ENCODE measurements at places on chromosomes 1 and 21.
A peak's percentile ranks its signal among the peaks of the same experiment; 100 is the strongest.

DNA sequence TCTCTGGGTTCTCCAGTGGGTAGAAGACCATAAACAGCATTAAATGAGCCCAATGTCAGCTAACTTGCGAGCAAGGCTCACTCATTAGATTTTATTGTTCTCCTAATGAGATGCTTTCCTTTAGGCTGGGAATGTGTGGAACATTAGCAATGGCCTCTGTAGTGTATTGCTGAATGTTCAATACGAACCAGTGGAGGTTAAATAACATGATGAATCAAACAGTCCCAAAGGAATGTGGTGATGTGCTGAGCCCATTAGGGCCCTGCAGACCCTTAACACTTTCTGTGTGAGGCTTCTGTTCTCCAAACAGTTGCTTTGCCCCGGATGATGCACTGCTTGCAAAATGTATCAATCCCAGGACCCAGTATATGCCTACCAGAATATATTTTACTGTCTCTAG, 225.5 kb downstream of the ATG4C start:
- DNase-seq: no peak

DNA sequence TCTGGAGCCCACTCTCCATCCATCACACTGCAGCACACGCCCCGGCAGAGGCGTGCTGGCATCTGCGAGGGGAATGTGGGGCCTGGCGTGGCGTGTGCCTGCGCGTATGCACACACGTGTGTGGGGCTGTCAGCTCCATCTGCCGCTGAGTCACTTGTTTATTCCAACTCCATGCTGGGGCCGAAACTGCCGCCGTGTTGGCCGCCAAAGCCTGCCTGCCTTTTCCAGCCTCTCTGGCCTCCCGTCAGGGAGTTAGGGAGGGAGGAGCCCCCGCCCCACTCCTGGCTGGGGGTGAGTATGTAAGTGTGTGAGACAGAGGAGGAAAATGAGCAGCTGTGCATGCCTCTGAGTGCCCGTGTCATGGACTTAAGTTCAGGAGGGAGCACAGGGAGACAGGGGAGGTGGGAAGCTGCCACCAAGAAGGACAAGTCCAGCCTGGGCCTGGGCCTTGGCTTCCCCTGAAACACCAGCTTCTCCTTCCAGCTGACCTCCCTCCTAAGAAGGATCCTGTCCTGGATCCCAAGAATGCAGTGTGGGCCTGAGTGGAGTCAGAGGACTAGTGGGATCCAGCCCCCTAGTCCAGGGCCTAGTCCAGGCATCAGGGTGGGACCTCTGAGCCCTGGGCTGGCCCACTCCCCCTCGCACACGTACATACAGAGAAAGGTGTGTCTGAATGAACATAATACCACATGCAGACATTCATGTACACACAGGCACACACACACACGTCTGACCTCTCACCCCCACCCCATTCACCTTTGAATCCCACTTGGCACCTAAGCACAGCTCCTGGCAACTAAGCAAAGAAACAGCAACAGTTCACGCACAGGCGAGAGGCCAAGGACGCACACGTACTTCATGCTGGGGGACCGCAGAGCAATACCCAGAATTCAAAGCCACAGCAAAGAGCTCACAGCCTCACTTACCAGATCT, 24.7 kb downstream of the MEF2D start:
- DNase-seq: peak; percentile 47

GRCh38 chr1:247330548-247331171, 1.0 kb downstream of the ZNF496 start:
- no peak for DNase-seq

DNA sequence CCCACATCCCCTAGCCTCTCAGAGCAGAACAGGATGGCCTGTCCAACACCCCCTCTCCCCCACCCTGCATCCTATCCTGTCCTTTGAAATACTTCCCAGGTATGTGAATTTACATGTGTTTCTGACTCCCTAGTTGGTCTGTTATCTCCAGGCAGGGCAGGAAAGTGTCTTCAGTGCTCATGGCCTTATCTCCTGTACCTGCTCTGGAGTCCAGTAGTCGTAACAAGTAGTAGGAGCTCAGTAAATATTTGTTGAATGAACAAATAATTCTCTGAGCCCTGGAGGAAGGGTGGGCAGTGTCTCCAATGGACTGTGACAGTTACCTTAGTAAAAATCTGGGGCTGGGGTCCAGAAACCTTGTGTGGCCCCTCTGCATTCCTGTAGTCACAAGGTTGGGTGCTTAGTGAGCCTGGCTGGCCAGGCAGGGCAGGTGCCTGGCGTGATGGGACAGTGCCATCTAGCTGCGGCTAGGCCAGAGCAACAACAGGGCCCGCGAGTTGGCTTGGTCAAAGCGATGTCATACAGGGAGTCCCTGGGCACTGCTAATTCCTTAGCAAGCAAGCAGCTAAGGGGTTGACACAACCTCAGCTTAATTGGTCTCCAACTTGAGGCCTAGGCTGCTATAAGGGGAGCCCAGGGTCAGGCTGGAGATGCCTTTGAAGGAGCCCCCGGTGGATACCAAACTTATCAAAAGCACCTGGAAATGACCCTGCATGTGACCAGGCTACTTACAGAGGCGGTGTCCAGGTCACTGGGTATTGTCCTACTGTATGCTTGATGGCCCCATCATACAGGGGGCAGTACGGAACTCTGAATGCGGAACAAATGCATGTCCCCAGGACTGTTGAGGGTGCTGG, 89.0 kb upstream of the PPM1J start:
- peak; percentile 27 for DNase-seq

DNA sequence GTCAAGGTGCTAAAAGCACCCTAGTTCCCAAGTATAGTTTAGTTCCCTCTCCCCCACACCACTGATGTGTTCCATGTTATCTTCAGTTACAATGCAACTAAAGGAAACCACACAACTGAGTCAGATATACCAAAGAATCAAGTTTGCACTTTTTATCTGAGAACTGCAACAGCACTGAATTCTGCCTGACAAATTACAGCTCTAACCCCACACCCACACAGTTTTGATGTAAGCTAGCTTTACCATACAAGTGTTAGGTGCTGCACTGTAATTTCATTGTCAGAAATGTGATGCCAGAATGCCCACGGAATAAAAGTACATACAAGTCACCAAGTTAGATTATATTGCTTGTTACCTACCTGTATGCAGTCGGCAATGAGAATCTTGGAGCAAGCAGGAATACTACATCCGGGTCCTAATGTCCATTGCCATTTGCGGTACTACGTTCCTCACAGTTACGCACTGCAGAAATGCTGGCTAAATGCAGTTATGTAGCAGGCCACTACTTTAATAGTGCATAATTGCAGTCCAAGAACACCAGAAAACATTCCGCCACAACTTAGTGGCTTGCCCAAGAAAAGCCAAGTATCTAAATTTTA, 12.1 kb downstream of the SFPQ start:
- no peak for DNase-seq

GRCh38 chr1:163712321-163712720, 390.6 kb downstream of the NUF2 start:
- DNase-seq: no peak

- DNase-seq: no peak
These were observed 222.7 kb downstream of the TM2D1 start for GRCh38 chr1:61501971-61502916.

DNA sequence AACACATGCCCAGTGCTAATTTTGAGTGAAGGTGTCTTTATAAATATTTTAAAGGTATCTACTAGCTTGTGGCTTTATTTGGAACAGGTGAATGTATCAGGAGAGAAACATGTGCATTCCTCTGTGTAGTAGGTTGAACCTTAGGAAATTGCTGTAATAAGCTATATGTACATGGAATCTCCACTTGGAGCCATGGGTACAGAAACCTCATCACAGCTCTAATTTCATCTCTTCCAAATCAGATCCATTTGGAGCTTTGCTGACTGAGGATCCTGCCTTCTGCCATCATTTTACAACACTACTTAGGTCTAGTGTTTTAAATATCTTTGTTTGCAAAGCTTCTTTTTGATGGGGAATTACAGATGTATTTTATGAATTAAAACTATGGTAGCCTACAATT, 2.1 kb downstream of the KCNK2 start:
- DNase-seq: no peak

DNA sequence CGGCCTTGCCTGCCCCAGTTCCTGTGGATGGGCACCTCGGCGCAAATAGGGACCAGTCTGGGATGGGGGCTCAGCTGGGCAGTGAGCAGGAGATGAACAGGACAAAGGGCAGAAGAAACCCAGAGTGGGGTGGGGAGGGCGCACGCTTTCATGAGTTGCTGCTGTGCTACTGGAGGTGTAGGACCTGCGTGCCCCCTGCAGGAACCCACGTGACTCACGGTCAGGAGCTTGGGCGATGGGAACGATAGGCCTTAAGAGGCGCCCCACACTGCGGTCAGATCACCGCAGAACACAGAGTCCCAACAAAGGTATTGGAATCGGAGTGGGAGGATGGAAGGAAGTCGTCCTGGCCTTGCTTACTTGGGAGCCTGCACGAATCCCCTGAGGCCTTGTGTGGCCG, 17.2 kb downstream of the PRDM15 start:
- no peak for DNase-seq

DNA sequence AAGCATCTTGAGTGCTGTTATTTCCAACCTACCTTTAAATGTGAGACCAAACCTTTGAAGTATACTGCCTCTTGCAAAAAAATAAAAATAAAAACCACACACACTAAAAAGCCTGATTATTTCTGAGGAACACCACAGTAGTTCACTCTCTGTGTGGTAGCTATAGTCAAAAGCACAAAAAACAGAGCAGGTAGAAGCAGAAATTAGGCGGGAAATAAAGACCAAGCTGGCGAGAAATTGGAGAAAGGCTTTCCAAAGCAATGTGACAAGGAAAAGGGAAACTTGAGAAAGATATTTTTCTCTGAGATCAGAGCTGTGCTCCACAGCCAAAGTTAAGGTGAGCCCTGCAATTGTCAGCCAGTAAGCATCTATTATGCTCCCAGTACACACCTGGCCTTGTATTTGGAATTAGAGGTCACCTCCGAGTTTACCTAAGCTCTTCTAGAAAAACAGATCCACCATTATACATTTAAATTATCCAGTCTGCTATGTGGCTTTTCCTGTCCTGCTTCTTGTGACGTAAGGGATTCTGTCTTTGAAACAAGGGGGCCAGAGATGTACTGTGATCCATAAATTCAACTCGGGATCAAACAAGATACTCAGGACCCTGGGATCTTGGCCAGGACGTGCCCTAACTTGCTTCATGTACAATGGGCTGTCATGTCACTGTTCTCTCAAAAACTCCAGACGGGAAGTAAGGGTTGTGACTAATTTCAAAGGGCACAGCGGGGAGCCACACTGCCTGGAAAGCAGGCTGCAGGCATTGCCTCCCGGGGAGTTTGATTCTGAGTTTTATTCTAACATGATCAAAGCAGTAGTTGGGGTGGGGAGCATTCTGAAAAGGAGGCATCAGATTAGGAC, 39.8 kb upstream of the RAB4A start:
- DNase-seq: no peak

DNA sequence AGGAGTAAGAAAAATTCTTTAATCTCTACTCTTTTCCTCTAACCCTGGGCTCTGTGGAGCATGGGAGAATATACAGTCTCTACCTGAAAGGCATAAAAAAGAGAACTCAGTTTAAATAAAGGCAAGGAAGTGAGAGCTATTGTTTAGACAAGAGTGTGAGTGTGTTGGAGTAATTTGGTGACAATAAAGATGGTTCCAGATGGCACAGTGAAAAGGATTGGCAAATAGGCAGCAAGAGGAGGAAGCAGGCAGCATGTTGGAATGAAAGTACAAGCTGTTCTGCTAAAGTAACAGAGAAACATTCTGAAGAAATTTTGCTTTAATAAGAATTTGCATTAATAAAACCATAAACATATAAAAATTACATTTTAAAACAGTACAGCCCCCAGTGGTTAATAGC, 163.4 kb downstream of the DNM3 start:
- no peak for DNase-seq

DNA sequence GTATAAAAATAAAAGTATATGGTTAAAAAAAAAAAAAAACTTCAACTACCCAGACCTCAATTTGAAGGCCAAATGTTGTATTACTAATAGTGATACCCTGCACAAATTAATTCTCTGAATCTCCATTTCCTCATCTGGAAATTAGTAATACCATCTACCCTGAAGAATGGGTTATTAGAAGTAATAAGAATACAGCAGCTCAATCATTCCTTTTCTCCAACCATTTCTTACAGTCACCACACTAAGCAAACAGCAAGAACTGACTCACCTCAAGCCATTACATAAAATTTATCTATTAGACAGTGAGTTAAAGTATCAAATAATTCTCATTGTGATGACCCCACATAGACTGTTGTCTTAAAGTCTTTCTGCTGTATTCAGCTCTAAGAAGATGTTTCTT, 39.6 kb downstream of the RERE start:
- no peak for DNase-seq

DNA sequence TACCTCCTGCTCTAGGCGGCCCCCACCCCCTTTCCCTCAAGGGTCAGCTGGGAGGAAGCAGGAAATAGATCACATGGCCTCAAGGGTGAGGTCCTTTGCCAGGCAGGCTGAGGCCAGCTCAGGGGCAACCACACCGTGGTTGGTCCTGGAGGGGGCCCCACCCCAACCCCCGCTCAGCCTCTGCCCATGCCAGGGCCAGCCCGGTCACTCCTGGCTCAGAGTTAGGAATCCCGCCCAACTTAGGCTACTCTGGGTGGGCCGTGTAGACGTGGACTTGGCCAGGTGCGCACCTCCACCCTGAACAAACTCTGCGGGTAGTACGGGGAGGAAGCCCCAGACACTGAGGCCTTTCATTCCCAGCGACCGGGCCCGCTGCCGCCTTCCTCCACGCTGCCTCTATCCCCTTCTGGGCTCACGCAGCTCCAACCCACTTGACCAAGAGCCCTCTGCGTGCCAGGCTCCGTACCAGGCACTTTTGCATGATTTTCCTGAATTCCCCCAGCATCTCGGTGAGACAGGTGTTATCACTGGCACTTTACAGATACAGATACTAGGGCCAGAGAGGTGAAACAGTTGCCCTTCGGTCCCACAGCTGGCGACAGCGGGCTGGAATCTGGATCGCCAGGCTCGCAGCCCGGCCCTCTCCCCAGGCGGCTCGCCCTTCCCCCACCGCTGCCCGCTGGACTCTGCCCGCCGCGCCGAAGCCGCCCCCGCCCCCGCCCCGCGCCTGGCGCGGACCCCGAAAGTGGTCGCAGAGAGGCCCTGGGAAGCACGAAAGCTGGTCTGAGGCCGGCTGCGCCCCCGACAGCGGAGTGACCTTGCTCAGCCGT, 769 bp downstream of the GALE start:
- DNase-seq: peak; percentile 25

DNA sequence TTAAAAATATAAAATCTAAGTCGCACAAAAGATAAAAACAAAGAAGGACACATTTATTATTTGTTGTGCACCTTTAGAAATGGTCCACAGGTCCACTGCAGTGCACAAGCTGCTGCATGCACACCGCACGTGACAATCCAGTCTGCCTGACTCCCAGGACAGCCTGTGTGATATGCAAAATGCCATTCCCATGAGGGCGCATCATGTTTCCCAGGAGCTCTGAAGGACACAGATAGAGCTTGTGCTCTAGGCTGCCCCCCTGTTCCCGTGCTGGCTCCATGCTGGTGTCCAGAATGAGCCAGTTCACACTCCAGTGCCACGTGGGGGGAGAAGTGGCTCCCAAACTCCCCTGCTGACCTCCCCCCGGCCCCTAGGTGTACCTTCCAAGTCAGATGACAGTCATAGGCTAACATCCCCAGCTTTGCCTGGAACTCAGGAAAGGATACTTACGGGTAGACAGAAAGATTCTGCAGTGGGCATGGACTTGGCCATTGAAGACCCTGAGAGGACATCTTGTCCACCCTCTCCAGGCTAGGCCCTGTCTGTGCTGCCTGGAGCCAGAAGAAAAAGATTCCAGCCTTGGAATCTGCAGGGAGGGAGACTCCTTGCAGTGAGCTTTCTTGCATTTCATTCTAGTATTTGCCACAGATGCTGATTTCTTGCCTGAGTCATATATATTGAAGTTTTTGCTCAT, 26.3 kb downstream of the RAB7B start:
- DNase-seq: no peak

All from hypothalamus (tissue), 51 donors.